ENCODE measurements at places on chromosomes 6 and 20.

DNA sequence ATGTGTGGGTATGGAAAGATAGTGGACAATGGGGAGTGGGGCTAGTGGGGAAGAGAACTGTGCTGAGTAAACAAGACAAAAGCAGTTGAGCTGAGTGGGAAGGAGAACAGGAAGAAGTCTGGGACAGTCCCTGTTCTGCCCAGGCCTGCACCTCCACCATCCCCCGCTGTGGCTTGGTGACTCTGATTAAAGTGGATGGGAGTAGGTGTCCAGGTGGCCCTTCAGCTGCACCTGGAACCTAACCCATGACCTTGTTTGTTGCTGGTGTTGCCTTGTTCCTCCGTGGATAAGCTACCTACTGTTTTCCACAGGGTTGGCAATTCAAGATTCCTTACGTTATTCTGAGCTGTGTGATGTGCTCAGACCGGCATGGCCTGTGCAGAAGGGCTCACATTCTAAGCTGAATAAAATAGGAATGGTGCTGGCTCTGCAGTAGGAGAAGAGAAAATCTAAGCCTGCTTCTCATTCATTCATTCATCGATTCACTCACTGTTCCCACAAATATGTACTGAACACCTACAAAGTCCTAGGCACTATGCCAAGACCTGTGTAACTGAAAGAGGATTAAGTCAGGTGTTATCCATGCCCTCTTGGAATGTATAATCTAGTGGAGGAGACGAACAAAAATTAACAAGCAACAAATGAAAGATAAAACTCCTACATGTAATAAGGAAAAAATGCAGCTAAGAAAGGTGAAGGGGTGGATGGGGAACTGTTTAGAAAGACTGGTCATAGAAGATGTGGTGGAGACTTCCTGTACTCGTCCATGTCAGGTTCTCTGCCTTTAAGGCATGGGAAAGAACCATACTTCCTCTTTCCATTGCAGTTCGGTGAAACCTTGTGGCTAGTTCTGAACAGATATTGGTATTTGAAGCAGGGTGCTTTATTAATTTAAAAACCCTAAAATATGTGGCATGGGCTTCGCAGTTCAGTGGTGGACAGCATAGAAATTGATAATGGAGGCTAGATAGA is 10.1 kb upstream of the CALHM6 start:
- peak; percentile 81 for DNase-seq

GRCh38 chr6:166485651-166486535 is 100.6 kb downstream of the RAMACL start:
- no peak for DNase-seq

- DNase-seq = no peak
Observed at GRCh38 chr20:40606237-40606636, 82.8 kb downstream of the MAFB start.

DNA sequence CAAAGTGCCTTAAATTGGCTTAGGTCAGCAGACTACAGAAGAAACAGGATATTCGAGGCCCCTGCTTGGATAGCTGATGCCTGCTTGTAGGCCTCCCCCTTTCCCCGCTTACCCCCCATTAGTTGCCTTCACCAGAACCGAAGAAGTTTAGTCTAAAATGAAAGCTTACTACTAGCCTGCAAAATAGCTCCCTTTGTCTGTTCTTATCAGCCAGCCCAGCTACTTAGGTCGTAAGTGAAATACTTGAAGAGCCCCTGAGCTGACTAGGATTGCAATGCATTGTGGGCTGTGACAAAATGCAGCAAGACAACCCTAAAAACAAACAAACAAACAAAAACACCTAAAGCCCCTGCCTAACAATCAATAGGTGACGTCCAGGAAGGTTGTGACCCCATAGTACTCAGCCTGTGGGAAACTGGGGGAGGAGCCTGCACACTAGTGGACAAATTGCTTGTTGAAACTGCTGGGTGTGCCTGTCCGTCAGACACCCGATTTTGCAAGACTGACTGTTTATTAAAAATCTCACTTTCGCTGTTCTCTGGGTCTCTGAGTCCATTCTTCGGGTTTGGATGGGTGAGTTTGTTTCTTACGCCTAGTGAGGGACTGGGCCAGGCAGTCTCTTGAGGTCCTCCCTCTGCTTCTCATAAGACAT is 105.0 kb upstream of the DUSP22 start:
- no peak for DNase-seq

- DNase-seq = no peak
Observed at GRCh38 chr6:96017070-96017359, 1.2 kb downstream of the FUT9 start.

DNA sequence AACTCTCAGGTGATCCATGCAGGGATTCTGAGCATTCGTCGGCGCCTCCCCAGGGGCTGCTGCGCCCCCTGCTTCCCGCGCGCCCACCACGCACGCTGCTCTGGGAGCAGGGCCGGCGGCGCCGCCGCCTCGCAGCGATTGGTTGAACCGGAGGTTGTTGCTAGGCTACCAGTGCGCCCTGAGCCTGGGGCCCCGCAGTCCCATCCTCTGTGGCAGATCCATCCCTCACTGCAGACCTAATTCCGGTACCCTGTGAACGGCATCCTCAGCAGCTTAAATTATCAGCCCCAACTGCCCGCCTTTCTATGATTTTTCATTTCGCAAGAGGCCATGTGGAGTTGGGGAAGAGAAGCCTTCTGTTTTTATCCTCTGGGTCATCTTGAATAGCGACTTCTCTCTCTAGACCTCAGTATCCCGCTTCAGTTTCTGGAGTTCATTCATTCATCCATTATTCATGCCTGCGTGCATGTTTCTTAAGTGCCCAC is 15.4 kb downstream of the PNPLA1 start:
- no peak for DNase-seq

DNA sequence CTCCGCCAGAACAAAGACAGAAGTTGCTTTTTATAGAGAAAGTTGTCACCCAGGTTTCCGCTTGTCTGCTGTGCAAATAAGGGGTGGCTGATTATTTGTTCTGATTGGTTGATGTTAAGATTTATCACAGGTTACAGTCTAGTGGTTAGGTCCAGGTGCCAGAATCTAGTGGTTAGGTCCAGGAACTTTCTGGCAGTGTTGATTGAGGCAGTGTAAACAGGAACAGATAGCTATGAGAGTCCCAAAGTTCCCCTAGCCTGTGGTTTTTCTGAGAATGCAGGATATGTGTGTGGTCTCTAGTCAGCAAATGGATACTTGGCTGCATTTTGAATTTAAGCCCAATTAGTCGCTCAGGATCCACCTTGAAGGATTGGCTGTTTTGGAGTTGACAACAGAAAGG is 148.0 kb downstream of the TMEM200A start:
- peak; percentile 70 for DNase-seq

DNA sequence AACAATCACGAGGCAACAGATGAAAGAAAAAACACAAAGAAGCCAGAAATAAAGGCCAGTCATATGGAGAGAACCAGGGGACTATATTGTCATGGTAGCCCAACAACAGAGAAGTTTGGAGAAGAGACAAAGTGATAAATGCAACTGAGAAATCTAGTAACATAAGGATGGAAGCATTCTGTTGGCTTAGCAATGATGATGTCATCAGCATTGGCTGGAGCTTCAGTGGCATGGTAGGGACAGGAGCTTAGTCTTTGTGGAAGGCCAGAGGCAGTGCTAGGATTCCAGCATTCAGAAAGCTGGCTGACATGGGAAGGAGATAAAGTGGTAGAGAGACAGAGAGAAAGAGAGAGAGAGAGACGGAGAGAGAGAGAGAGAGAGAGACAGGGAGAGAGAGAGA is 276.4 kb downstream of the TRDN start:
- no peak for DNase-seq
